Activated naive CD8-positive, alpha-beta T cell treated with anti-CD3 and anti-CD28 coated beads, Interleukin-2, amount 10 ng/mL, durations not matched to agents 7 days and 5 days (primary cell): ENCODE measurements at places on chromosomes 5 and 9. TPM values are rescaled to one million over a fixed set of nuclear protein-coding genes. Genes with fewer than 3 reads are reported as not detected.

DNA sequence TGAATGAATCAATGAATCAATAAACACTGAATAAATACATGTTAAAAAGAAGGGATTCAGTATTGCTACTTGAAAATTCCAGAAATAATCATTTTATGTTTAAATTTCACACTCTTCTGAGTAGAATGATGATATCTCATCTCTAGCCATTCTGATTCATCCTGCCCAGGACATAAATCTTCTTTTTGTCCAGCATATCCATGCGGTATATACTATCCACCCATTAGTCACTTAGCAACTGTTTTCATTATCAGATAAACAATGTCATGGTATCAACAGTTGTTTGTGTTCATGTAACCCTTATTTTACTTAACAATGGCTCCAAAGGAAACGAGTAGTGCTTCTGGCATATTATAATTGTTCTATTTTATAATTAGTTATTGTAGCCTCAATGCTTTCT, 432.4 kb upstream of the SMC2 start:
- no peak for DNase-seq

GRCh38 chr9:83596899-83597504, 25.9 kb upstream of the IDNK start:
- peak; percentile 42 for DNase-seq

DNA sequence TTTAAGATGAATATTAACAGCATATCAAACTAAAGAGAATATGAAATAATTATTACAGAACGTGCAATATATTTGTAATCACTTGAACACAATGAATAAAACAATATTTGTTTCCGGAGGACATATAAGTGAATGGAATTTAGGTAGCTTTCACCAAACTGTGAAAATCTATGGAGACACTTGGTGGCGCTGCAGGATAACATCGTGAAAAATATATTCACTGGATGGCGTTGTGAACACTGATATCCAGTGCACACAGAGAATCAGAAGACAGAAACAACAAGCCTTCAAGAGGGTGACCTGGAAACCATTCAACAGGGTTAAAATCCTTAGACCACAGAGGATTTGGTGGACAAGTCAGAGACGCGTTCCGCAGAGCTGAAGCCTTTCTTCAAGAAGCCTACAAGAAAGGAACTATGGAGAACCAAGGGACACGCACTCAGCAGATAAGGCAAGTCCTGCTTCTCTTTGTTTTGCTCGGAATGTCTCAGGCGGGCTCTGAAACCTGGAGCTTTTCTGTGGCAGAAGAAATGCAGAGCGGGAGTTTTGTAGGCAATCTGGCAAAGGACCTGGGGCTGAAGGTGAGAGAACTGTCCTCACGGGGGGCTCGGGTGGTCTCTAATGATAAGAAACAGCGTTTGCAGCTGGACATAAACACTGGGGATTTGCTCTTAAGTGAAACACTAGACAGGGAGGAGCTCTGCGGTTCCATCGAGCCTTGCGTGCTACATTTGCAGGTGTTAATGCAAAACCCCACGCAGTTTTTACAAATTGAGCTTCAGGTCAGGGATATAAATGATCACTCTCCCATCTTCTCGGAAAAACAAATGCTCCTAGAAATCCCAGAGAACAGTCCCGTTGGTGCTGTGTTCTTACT, at the start of gene PCDHB11:
Gene PCDHB11, plus strand, starts transcription at position 269 of the 877 bp plus-strand sequence. Its CDS starts 148 bp downstream, at position 417.
- no peak for DNase-seq

Gene PCDHGA9
- total RNA-seq, result 0.11 TPM

Gene ZNF366
- total RNA-seq, result 0.40 TPM

DNA sequence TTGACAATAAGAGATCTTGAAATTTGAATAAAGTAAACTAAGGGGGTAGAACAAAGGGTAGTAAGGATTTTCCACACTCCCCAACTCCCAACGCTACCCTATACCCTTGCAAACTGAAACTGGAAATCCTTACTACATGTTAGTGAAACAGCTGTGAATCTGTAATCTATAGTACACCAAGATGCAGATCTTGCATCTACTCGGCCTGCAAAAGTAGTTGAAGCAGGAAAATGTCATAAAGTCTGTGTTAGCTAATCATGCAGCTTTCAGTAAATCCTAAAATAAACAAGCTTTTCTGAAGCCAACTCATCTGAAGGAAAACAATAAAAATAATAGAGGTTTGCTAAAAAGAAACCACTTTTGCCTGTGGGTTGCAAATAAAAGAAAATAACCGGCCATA, 1242.0 kb upstream of the ACO1 start:
- no peak for DNase-seq

Gene ARAP3
- 17.0 TPM for total RNA-seq

Gene IFNE
- total RNA-seq, result 0.20 TPM

Gene PCDHGA5
- 0.30 TPM for total RNA-seq

GRCh38 chr5:93995126-93995621, 253.8 kb upstream of the POU5F2 start:
- DNase-seq, result no peak

DNA sequence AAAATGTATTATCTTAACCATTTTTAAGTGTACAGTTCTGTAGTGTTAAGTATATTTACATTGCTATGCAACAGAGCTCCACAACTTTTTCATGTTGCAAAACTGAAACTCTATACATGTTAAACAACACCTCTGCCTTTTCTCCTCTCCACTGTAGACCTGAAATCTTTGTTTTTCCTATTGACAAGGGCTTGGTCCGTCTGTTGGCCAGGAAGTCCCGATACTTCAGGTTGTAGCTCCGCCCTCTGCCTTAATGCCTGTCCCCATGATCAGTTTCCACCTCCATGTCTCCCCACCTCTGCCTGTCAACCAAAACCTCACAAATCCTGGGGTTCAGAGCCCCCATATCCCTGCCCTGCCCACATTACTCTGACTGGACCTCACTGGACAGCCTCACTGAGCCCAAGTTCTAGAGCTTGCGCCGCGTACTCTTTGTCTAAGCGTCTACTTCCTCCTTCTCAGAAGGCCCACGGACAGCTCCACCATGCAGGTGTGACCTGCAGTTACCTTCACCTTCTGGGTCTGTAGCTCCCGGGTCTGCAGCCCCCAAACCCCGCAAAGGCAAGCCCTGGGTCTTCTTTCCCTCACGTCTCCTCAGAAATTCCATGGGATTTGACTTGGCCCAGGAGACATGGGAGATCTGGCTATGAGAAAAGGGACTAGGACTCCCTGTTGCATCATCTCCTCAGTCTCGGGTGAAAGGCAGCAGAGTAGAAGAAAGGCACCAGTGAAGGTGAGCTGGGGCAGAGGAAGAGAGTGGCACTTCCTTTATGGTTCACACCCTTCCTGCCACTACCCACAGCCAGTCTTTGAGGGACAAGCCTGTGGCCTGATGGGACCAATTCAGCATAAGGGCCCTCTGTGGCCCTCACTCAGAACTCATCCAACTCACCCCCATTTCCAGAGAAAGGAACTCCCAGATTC, 8.0 kb downstream of the GLIPR2 start:
- no peak for DNase-seq

- no peak for DNase-seq
These were observed 24.6 kb upstream of the ALDH1B1 start for GRCh38 chr9:38367898-38368297.

Gene ST8SIA4
- total RNA-seq, result 37.0 TPM

- no peak for DNase-seq
These were observed 229.7 kb downstream of the ICE1 start for GRCh38 chr5:5652181-5652580.

DNA sequence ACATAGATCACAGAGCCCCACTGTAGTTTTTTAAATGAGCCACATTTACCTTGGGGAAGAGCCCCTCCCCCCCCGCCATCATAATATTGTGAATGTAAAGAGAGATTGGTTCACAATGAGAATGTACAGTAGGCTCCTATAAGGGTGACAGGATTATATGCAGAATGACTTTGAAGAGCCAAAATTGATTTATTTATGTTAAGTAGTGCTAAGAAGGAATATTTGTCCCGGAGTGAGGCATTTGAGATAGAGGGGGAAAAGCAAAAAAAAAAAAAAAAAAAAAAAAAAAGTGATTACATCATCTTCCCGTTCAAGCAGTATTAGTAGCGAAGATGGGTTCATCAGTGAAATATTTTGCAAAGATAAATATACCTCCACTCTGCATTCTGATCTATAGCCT, 73.9 kb downstream of the PIK3R1 start:
- DNase-seq, result no peak

DNA sequence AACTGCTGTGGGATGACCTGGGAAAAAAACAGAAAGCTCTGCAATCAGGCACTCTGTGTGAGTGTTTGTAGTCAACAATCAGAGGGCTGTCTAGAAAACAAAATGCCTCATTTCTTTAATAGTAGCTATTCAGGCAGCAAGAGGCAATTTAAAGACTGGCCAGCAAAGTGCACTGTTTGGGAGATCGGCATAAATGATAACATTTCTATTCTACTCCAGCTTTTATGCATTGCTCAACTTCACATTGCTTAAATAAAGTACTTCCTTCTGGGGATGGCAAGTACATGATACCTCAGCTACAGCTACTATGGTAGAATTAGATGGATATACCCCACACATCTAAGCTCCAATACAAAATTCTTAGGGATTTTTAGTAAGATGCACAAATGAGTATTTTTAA, 193.1 kb downstream of the DCP2 start:
- DNase-seq, result no peak

GRCh38 chr5:172745838-172746237, 25.2 kb downstream of the DUSP1 start:
- no peak for DNase-seq

DNA sequence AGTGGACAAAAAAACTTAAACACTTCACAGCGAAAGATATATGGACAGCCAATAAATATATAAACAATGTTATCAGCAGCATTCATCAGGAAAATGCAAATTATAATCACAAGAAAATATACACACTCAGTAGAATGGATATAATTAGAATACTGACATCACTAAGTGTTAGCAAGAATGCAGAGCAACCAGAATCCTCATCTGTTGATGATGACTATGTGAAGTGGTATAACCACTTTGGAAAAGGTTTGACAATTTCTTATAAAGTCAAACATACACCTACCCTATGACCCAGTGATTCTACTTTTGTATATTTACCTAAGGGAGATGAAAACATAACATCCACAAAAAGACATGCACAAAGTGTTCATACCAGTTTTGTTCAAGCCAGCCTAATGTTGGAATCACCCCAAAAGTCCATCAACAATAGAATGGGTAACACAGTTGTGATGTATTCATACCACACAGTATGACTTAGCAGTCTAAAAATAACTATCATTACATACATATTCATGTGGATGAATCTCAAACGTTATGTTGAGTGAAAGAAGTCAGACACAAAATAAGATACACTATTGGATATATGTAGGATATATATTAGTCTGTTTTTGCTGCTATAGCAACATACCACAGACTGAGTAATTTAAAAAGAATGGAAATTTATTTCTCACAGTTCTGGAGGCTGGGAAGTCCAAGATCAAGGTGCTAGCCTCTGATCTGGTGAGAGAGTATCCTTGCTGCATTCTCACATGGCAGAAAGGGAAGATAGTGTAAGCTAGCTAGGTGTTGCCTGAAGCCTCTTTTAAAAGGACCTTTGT, 148.8 kb upstream of the ADAMTSL1 start:
- no peak for DNase-seq
